NCI-H1105 (cell line): ENCODE measurements at places on chromosomes 4 and X.

GRCh38 chr4:70752236-70752635, 30.5 kb downstream of the RUFY3 start:
- DNase-seq: no peak

- DNase-seq: no peak
These were observed 189.9 kb upstream of the NWD2 start for GRCh38 chr4:37054531-37055077.

DNA sequence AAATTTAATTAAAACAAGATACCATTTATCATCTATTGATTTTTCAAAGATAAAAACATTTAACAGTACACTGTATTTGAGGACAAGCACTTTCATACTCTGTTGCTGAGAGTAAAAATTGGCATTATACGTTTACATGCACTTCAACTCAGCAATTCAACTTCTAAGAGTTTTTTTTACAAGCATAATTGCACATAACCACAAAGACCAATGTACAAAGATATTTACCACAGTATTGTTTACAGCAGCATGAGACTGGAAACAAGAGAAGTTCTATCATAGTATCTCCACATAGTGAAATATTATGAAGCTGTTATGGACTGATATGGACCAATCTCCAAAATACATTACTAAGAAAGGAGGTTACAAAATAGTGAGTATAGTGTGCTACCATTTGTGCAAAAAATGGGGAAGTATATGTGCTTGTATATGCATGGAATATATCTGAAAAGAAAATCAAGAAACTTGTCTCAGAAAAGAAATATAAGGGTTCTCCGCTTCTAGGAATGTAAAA, 10.9 kb downstream of the GAB3 start:
- no peak for DNase-seq

DNA sequence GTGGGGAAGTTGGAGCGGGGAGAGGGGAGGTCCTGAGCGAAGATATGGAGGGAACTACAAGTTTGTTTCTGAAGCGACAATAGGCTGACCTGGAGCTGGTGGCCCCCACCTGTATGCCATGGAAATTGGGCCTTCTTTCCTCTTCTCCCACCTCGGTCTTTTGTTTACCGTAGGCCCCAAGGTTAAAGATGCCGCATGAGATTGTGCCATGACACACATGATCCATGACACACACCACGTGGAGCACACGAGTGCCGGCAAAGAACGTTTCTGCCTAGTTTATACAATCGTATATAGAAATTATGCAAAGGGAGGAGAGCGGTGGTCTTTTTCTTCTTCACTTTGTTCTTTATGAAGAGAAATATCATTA, 408 bp downstream of the TMEM33 start:
- DNase-seq: no peak

DNA sequence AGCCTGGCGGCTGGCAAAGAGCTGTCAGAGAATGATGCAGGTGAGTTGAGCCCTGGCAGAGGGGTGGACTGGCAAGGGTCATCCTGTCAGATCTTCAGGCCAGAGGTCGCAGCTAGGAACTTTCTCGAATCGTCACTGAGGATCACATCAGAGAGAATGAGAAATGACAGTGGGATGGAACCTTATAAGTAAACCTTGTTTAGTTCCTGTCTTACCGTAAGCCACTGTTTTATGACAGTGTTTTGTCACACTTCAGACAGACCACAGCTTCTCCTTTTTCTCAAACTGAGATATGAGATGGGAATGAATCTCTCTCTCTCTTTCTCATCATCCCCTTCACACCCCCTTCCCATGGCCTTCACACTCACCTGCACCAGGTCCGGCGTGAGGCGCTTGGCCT, 9.3 kb downstream of the DIPK2B start:
- no peak for DNase-seq

GRCh38 chr4:3768842-3769641, 2.9 kb downstream of the ADRA2C start:
- DNase-seq: no peak
